Caki2 (cell line): ENCODE measurements at places on chromosomes 11 and 22. TPM values are rescaled to one million over a fixed set of nuclear protein-coding genes. Genes with fewer than 3 reads are reported as not detected.
A peak's percentile ranks its signal among the peaks of the same experiment; 100 is the strongest.

GRCh38 chr11:33195462-33196173 lies 34.3 kb upstream of the CSTF3 start:
- DNase-seq, result no peak

GRCh38 chr11:82634091-82634490 lies 99.6 kb downstream of the FAM181B start:
- DNase-seq, result no peak

- DNase-seq, result peak; percentile 78
Measured at GRCh38 chr22:46561435-46561905, 24.1 kb upstream of the CELSR1 start.

Gene FAM111B
- 6.4 and 7.5 TPM in 2 replicates for total RNA-seq

Gene CARD16
- total RNA-seq, result not detected in 2 replicates

DNA sequence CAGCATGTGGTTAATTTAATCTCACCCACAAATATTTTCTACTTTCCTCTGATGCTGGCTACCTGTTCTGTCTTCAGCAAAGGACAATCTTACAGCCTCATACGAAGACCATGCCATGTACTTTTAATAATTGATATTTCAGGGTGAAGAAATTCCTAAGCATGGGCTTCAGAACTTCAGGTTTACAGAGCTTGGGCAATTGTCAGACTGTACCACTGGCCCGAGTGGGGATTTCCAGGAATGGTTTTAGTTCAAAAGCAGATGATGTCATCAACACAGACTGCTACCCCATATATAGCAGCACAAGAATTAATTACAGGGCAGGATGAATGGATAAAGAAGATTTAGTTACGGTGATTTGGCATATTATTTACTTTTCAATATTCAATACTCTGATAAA lies 171.8 kb downstream of the ETS1 start:
- DNase-seq, result no peak

DNA sequence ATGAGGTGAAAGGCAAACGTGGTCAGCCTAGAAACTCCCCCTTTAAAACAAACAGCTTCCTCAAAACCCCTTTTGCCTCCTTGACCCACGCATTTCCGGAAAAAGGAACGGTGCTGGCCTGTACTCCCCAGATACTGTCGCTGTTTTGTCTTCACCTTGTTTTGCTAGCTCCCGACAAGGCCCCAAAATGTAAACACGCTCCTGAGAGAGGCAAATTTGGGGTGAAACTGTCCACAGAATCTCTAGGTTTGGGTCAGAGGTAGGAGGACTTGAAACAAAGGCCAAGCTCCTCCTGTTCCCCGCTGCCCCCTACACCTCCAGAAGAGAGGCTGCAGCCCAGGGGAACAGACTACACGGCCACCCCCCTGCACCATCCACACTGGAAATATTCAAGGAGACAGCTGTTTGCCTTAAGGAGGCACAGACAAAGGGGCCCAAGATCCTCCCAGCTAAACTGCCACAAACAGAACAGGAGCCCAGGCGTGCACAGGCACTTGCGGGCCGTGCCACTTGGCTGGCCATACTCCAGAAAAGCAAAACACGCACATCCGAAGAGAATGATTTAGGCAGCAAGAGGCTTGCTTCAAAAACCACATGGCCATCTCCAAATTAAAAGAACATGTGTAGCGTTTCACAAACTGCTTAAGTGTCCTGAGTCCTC lies 160.5 kb upstream of the GRK3 start:
- peak; percentile 39 for DNase-seq

Gene NPTXR
- 6.2 and 6.7 TPM in 2 replicates for total RNA-seq

Gene TMEM126A
- total RNA-seq, result 26.8 and 30.6 TPM in 2 replicates

- no peak for DNase-seq
Measured at GRCh38 chr11:78525720-78526119, 48.9 kb downstream of the NARS2 start.

Gene E2F8
- 1.2 and 2.2 TPM in 2 replicates for total RNA-seq

GRCh38 chr11:119573858-119574257 lies 150.9 kb upstream of the THY1 start:
- no peak for DNase-seq

GRCh38 chr11:25565846-25566245 lies 766.1 kb upstream of the ANO3 start:
- DNase-seq, result no peak

Gene CCDC87
- total RNA-seq, result 0.41 and 0.61 TPM in 2 replicates
